ENCODE measurements at places on chromosomes 3 and 15.

DNA sequence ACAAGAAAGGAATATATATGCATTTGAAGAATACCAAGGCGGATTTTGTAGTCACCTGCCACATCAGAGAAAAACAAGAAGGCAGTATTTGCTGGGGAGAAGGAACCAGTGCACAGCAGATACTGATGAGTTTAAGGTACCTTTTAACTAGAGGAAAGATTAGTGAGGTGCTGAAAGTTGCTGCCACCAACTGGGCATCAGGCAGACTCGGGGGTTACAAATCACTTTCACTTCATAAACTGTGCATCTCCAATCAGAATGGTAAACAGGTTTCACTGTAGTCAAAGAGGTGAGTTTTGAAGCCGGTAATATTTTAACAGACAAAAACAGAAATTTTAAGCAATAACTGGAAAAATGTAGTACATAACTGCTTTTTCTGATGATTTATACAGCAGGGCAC lies 4.1 kb downstream of the FBN1 start:
- no peak for DNase-seq

DNA sequence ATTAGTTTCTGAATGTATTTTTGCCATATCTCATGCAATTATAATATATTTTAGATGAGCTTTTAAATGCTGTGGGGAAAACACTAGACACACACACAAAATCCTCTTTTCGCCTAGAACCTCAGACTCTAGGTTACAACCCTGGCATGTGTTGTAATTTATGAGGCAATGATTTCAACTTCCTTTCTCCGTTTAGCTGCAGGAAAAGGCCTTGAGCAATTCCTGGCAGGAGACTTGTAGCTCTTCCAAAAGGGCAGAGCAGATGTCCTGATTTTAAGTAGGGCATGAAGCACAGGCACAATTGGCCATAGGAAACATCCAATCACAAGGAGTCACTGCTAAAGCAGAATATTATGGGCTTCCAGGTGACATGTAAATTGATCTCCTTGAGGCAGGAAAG lies 82.0 kb downstream of the GPR156 start:
- DNase-seq: no peak

GRCh38 chr3:48879307-48879993 lies 19.2 kb downstream of the SLC25A20 start:
- DNase-seq: no peak

GRCh38 chr3:158774965-158775364 lies 26.9 kb upstream of the MFSD1 start:
- no peak for DNase-seq

DNA sequence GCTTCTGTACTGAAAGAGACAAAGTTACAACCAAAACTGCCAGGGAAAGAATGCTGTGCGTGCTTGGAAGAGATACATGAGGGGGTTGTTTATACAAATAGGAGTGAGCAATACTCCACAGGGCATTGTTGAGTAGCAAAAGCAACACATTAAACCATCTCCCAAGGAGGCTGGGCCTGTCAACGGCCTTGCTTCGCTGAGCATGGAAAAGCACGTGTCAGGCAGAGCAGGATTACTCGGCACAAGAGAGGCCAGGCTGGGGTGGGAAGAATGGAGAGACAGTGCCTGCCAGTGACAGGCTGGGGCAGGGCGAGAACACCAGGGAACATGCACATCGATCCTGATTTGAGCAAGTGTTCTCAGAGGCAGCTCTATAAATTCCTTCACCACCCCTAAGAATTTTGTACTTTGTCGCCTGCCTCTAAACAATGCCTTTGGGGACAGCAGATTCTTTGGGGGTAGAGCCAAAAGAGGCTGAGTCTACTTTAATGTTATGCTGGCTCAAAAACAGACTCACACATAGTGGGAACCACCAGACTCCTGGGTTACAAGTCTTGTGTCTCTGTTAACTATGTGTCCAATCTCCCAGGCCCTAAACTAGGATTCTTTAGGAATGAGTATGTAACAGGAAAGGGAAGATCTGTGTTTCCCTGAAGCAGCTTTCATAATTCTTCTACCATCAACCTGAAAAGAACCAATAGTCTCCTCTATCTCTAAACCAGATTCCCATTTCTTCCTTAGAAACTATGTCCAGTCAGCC lies 67.2 kb downstream of the LIPC start:
- peak; percentile 88 for DNase-seq

GRCh38 chr3:174355505-174355904 lies 503.6 kb upstream of the NAALADL2 start:
- DNase-seq: no peak

DNA sequence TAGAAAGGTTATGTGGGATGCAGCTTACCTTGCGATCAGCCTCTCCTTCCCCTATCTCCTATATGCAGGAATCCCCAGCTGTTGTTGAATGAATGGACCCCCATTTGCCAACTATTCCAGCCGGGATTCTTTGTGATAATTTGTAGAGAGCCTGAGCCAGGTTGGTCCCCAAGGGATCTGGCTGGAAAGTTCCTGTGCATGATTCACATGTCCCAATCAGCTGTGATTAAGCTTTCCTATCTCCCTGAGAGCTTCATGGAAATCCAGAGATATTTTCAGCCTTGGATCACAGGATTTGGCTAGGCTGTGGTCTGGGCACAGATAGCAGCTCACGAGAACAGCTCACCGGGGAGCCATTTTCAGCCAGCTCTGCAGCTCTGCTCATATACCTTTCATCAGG lies 76.7 kb downstream of the ARNT2 start:
- peak; percentile 74 for DNase-seq

GRCh38 chr3:78050276-78051065 lies 1010.6 kb downstream of the ROBO2 start:
- DNase-seq: no peak

DNA sequence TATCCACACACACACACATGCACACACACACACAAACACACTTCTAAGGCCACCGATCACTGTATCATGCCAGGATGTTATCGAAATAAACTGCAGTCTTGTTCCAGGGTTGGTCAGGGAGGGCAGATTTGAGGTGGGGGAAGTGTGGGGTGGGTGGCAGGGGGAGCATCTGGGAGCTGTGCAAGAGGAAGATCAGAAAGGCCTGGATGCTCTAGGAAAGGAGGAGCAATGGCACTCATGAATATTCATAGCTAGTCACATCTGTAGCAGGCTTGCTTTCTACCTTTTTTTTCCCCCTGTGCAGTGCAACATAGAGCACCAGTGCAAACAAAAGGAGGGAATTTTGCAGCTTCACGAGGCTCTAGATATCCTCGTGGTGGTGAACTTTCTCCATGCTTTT lies 84.9 kb downstream of the MEIS2 start:
- DNase-seq: no peak

- no peak for DNase-seq
Observed at GRCh38 chr15:72964135-72964534, 88.1 kb upstream of the NEO1 start.

GRCh38 chr3:28386049-28386448 lies 37.4 kb upstream of the AZI2 start:
- DNase-seq: no peak

- DNase-seq: no peak
Observed at GRCh38 chr15:85947936-85948335, 131.7 kb upstream of the AGBL1 start.

DNA sequence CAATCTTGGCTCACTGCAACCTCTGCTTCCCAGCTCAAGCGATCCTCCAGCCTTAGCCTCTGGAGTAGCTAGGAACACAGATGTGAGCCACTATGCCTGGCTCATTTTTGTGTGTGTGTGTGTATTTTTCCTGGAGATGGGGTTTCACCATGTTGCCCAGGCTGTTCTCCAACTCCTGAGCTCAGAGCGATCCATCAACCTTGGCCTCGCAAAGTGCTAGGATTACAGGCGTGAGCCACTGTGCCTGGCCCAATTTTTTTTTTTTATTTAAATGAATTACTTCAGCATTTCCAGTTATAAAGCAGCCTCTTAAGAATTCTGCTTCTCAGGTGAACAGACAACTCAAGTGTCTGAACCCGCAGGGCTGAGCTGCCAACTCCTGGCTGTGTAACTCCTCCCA lies 20.1 kb upstream of the ST3GAL6 start:
- no peak for DNase-seq

- DNase-seq: no peak
Observed at GRCh38 chr3:157611536-157612076, 108.4 kb upstream of the VEPH1 start.

DNA sequence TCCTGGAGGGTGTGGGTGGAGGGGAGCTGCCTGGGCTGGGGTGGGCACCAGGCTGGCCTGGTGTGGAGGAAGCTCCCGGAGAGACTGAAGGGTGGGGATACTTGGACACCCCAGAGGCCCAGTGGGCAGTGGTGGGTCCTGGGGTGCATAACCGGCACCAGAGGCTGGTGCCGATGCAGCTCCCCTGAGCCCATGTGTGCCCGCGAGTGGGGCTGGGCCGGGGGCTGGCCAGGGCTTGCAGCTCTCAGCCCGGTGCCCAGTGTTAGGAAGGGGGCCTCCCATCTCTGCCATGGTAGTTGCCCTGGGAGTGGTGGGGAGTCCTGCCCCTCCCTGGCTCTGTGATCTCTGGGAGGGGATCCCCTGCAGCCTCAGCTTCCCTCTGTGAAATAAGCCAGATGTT lies 9.3 kb downstream of the PLXNA1 start:
- DNase-seq: no peak

DNA sequence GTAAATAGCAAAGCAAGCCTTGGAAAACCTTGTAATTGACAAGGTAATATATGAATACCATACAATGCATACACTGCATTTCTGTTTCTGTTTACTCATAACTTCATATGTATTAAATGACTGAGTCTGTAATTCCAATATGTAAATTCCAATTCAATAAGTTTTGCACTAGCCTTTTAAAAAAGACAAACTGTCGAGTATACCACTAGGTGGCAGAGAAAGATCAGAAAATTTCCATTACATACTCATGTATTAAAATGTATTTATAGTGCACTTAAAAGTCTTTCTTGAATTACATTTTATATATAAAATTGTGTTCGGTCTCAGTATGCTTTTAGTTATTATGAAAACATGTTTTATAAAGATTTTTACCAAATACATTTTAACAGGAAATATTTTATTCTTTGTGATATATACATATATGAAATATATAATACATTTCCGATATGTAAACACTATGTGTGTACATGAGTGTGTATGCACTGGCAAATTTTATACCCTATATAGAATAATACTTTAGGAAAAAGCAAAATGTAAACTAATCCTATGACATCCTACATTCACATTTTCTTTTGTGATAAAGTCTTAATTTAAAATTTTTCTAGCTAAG lies 216.8 kb downstream of the VGLL3 start:
- no peak for DNase-seq

- no peak for DNase-seq
Observed at GRCh38 chr3:13533885-13534301, 15.0 kb upstream of the FBLN2 start.

DNA sequence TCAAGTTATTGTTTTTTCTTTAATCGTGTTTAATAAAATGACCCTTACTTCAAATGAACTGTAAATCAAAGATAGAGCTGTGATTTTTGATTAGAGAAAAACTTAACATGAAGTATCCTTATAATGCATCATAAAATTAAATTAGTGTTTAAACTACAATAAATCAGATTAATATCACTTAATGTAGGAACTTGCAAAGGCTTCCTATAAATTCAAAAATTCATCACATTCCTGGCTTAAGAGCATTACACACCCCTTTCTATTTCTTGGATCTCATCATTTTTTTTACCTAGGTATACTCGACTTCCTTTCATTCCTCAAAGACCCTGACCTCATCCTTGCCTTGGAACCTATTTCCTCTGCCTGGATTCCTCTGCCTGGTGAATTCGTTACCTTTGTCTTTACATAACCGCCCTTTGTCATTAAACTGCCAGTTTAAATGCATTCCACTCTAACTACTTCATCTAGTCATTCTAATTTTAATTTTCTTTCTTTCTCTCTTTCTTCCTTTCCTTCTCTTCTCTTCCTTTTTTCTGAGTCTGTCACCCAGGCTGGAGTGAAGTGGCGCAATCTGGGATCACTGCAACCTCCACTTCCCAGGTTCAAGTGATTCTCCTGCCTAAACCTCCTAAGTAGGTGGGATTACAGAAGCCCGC lies 1244.5 kb downstream of the OTOL1 start:
- DNase-seq: no peak

GRCh38 chr3:168876346-168877035 lies 780.8 kb upstream of the GOLIM4 start:
- no peak for DNase-seq

DNA sequence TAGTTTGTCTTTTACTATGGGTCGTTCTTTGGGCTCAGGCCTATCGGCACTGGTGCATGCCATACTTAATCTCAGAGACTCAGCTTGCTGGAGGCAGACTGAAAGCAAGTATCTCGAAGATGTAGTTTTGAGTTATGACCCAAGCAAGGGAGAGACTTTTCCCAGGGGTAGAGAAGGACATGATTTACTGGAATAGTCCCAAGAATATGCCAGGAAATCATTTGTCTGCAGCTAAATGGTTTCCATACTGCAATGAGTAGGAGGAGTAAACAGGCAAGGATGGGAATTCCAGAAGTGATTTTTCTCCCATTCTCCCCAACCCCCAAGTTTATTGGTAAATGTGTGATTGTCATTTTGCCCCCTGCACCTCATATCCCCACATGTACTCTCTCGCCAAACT lies 35.4 kb upstream of the LACTB start:
- DNase-seq: no peak

DNA sequence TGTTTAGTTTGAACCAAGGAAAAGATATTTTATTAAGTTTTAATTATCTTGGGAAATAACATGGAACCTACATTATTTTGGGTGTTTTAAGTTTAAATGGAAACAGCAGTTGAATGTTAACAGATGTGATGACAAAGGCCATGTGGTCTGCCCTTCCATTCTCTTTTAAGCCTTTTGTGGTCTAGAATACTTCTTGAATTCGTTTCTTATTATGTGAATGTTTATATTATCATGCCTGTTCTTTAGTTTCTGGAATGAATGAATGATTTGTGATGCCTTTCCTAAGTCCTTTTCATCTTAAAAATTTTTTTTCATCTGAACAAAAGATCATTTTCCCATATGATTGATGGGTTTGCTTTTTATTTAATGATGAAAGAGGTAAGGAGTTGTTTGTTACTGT lies 44.6 kb downstream of the SNRK start:
- DNase-seq: no peak

DNA sequence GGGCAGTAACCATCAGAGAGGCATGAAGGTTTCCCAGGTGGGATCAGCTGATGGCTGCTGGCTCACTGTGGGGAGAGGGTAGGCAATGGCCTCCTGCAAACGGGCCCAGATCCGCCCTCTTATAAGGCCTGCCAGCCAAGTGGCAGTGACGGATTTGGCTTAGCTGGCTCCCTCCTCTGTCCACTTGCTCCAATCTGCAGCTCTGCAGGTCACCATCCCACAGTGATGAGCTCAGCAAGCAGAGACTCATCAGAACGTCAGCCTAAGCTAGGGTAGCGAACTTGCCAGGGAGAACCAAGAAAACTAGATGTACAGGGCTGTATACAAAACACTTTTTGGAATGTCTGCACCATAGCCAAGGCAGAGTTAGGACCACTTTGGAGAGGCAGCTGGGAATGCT lies 62.8 kb upstream of the DCLK3 start:
- no peak for DNase-seq
